ENCODE measurements at places on chromosomes 6 and 20. TPM values are rescaled to one million over a fixed set of nuclear protein-coding genes. Genes with fewer than 3 reads are reported as not detected.

The SERINC1 gene
- 203 TPM for total RNA-seq

GRCh38 chr20:35767683-35768481 is 3.9 kb upstream of the PHF20 start:
- DNase-seq, result no peak

DNA sequence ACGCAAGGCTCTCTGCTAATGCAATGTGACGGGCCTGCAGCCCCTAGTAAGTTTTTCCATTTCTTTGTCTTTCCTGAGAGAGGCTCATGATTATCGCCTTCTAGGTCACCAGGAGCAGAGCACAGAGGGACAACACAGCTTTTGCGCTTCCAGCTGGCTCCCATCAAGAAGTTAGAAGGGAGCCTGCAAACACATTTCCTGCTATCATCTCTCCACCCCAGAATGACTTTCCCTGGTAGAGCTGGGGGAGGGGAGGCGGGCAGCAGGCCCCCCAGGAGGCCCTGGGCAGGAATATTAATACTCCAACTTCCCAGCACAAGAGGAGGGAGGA is 35.7 kb upstream of the CCDC167 start:
- no peak for DNase-seq

The TFAP2C gene
- total RNA-seq, result 2.2 TPM

The THBD gene
- total RNA-seq, result 14.2 TPM

The ERMARD gene
- 13.1 TPM for total RNA-seq
